ENCODE measurements at places on chromosomes 11 and 22.

GRCh38 chr22:48605125-48605524 lies 1222.5 kb downstream of the BRD1 start:
- H3K4me3 ChIP-seq: no peak overlapping the region
- H3K27ac ChIP-seq: no peak overlapping the region
- H3K4me1 ChIP-seq: no peaks in the 10 kb centered on the region

DNA sequence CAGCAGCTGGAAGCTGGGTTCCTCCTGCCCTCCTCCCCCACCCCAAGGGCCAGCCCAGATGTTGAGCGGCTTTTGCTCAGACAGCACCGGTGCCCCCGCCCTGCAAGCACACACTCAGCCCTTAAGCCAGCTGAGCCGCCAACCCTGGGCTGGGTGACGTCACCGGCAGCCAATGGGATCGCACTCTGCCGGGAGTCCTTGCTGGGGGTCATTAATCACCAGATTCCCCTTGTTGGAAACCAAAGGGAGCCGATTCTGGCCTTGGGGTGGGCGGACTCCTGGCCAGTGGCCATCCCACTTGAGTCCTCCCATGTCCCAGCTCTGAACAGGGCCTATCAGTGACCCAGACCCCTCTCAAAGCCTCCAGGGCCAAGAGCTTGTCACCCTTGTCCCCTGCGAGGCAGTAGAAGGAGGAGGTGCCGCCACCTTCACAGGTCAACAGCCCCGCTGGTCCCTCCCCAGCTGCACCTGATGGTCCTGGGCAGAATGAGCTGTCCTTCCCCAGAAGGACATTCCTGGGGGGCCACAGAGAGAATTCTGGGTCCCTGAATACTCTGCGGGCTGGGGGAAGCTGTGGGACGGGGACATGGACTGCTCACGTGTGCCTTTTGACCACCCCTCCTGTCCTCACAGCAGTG lies 7.4 kb downstream of the DUSP8 start:
- DNase-seq: peak; percentile 85
- H3K36me3 ChIP-seq: peaks cover 4% of the 10 kb centered on the region
- no peaks in the 10 kb centered on the region for H3K27me3 ChIP-seq
- peaks cover 16% of the 10 kb centered on the region for H3K4me1 ChIP-seq

DNA sequence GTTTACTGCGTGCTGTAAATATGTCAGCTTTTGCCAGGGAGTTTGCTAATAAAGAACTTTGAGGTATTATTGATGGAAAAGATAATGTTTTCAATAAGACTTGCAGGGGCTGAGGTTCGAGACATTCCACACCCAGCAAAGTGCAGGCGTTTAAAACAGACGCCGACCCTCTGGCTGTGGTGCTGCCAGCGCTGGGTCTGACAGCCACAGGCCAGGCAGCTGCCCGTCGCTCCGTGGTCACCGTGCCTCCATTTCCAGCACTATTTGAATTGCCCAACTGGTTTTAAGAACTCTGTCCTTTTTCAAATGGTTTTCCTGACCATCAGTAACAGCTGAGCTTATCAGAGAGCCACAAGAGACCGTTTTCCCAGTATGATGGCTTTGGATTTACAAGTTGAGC lies 28.1 kb upstream of the ALX4 start:
- no peak overlapping the region for H3K27ac ChIP-seq
- H3K36me3 ChIP-seq: no peaks in the 10 kb centered on the region
- DNase-seq: no peak
- H3K4me3 ChIP-seq: no peak overlapping the region
- H3K27me3 ChIP-seq: peaks cover 66% of the 10 kb centered on the region

- H3K4me3 ChIP-seq: no peak overlapping the region
- no peaks in the 10 kb centered on the region for H3K27me3 ChIP-seq
- H3K27ac ChIP-seq: no peak overlapping the region
- no peak for DNase-seq
Observed at GRCh38 chr11:62875698-62876478, 4.8 kb upstream of the SLC3A2 start.

- DNase-seq: no peak
- peak overlapping the region; percentile 70 for H3K27ac ChIP-seq
- H3K27me3 ChIP-seq: no peaks in the 10 kb centered on the region
- H3K4me1 ChIP-seq: peaks cover 58% of the 10 kb centered on the region
- H3K36me3 ChIP-seq: peaks cover 23% of the 10 kb centered on the region
Observed at GRCh38 chr11:9821008-9821752, 157.3 kb downstream of the SWAP70 start.

DNA sequence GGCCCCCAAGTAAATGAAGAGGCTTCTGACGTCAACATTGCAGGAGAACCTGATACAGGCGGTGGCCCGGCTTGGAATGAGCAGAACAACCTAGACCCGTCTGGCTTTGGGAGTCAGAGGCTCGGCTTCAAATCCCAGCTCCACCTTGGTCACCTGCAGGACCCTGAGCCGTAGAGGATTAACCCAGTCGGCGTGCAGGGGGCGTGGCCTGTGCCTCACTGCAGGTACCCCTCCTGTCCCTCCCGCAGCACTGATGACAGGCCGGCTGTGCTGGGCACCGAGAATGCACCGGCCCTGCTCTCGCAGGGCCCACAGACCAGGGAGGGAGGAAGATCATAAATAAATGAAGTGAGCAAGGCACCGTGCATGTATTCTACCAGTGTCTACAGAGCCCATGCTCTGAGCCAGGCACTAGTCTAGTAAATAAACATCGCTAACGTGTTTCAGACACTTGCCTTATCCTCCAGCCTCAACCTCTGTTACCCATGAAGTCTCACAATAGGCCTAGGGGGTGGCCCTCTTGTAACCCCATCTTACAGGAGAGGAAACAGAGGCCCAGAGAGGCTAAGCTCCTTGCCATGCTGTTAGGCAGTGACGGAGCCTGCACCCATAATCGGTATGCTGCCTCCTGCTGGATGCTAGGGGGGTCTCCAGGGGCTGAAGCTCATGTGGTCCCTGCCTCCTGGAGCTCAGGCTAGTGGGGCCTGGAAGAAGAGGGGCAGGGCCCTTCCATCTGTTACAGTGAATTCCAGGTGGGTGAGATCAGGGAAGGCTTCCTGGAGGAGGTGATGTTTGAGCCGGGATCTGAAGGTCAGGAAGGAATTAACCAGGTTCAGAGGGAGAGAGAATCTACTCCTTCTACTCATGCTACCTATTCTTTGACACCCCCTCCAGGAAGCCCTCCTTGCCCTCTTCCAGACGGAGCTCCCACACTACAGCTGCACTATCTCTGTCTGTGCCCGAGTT lies 53.4 kb downstream of the RTL6 start:
- no peak overlapping the region for H3K27ac ChIP-seq
- H3K4me1 ChIP-seq: peaks cover 39% of the 10 kb centered on the region
- H3K27me3 ChIP-seq: no peaks in the 10 kb centered on the region
- no peak overlapping the region for H3K4me3 ChIP-seq
- no peaks in the 10 kb centered on the region for H3K36me3 ChIP-seq
- DNase-seq: no peak

GRCh38 chr22:42797011-42797410 lies 60.1 kb downstream of the ARFGAP3 start:
- H3K36me3 ChIP-seq: peaks cover 33% of the 10 kb centered on the region
- H3K4me1 ChIP-seq: no peaks in the 10 kb centered on the region
- no peak overlapping the region for H3K27ac ChIP-seq
- H3K4me3 ChIP-seq: no peak overlapping the region

GRCh38 chr11:72752088-72752914 lies at the start of gene ARAP1:
Gene ARAP1, minus strand, starts transcription at chr11:72752408. Its CDS starts 25,280 bp downstream, at chr11:72727128.
- H3K4me3 ChIP-seq: peak within 1 kb of the TSS; percentile 87
- no peak for DNase-seq
- peak within 1 kb of the TSS; percentile 83 for H3K27ac ChIP-seq
- no peaks in the 10 kb centered on the region for H3K27me3 ChIP-seq
- peaks cover 10% of the 10 kb centered on the region for H3K36me3 ChIP-seq

GRCh38 chr11:47983464-47984397 lies 3.4 kb downstream of the PTPRJ start:
- H3K4me1 ChIP-seq: peaks cover 37% of the 10 kb centered on the region
- no peaks in the 10 kb centered on the region for H3K36me3 ChIP-seq

DNA sequence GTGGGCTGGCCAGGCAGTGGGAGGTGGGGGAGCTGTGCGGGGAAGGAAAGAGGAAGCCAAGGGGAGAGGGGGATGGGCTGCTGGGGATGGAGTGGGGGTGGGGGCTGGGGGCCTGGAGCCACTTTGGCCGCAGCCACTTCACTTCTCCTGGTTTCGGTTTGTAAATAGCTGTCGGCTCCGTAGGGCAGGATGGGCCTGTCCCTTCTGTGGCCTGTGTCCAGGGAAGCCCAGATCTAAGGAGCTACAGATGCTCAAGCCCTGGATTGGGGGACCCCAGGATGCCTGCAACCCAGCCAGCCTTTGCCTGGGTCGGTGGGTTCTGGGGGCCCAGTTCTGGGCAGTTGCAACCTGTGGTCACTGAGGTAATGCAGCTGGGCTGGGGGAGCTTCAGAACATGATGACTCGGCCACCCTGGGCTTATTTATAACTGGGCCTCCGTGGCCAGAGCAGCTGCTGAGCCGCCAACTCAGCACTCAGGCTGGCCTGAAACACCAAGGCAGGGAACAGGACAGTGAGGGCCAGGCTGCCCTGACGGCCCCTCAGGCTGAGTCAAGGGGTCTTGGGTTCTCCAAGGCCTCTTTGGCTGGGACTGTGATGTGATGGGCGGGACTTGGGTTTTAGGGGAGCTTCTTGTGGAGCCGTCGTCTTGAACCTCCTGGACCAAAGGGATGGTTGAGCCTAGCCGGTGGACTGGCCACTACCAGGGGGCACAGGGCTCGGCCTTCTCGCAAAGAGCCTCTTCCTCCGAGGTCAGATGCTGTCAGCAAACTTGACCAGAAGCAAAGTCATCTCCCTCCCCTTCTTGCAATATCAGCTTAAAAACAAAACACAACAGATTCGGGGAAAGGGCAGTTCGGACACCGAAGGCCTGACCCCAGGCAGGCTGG lies 15.0 kb upstream of the SLC39A13 start:
- no peak overlapping the region for H3K27ac ChIP-seq
- no peak for DNase-seq
- H3K4me1 ChIP-seq: peaks cover 2% of the 10 kb centered on the region
- H3K4me3 ChIP-seq: no peak overlapping the region
- no peaks in the 10 kb centered on the region for H3K27me3 ChIP-seq

DNA sequence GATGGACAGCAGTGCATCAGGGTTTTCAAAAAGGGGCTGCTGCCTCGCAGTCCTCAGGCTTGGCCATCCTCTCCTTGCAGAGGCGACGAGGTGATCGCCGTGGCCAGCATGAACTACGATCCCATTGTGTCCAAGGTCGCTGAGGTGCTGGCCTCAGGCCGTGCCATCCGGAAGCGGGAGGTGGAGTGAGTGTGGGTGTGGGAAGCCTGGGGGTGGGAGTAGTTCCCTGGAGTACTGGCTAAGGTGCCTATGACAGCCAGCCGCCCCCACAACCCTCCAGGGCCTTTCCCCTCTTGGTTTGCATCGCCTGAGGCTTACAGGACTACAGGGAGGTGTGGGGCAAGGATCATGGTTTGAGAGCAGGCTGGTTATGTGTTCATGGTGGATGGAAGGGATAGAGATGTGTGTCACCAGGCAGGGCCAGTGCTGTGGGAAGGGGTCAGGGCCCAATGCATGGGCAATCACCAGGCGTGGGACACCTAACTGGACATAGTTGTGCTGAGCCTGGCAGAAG lies 2.1 kb upstream of the LZTR1 start:
- H3K27ac ChIP-seq: no peak overlapping the region
- peak overlapping the region; percentile 57 for H3K4me3 ChIP-seq
- peaks cover 28% of the 10 kb centered on the region for H3K4me1 ChIP-seq
- H3K27me3 ChIP-seq: no peaks in the 10 kb centered on the region
- no peaks in the 10 kb centered on the region for H3K36me3 ChIP-seq
- DNase-seq: no peak

DNA sequence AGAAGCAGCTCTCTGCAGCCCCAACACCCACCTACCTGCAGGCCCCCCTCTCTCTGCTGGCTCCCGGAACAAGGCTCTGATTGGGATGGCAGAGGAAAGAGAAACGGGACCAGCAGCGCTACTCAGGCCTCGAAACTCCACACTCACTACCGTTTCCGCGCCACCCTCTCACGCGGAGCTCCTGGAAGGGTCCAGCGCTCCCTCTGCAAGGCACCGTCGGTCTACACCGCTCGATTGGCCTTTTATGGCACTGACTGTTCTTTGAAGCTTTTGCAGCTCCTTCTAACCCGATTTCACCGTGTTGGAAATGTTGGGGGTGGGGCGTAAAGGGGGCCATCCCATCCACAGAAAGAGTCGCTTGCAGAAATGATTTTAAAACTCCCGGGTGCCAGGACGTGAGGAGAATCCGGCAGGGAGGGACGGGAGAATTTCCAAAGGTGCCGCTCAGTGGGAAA lies 323 bp upstream of the PANX1 start:
- peaks cover 15% of the 10 kb centered on the region for H3K4me1 ChIP-seq
- no peaks in the 10 kb centered on the region for H3K27me3 ChIP-seq
- no peak overlapping the region for H3K4me3 ChIP-seq
- DNase-seq: no peak
- peak overlapping the region; percentile 92 for H3K27ac ChIP-seq
- no peaks in the 10 kb centered on the region for H3K36me3 ChIP-seq

GRCh38 chr22:35498026-35498800 lies 42.4 kb upstream of the RASD2 start:
- no peak overlapping the region for H3K27ac ChIP-seq
- H3K36me3 ChIP-seq: no peaks in the 10 kb centered on the region
- no peak for DNase-seq
- peaks cover 52% of the 10 kb centered on the region for H3K27me3 ChIP-seq

GRCh38 chr11:128179512-128179911 lies 407.8 kb downstream of the ETS1 start:
- peak overlapping the region; percentile 52 for H3K27ac ChIP-seq
- H3K27me3 ChIP-seq: no peaks in the 10 kb centered on the region
- no peak for DNase-seq
- no peak overlapping the region for H3K4me3 ChIP-seq
- H3K36me3 ChIP-seq: no peaks in the 10 kb centered on the region
- peaks cover 66% of the 10 kb centered on the region for H3K4me1 ChIP-seq

- H3K36me3 ChIP-seq: no peaks in the 10 kb centered on the region
- peak overlapping the region; percentile 11 for H3K4me3 ChIP-seq
- no peak for DNase-seq
Observed at GRCh38 chr11:19775622-19776021, 63.0 kb downstream of the NAV2 start.

DNA sequence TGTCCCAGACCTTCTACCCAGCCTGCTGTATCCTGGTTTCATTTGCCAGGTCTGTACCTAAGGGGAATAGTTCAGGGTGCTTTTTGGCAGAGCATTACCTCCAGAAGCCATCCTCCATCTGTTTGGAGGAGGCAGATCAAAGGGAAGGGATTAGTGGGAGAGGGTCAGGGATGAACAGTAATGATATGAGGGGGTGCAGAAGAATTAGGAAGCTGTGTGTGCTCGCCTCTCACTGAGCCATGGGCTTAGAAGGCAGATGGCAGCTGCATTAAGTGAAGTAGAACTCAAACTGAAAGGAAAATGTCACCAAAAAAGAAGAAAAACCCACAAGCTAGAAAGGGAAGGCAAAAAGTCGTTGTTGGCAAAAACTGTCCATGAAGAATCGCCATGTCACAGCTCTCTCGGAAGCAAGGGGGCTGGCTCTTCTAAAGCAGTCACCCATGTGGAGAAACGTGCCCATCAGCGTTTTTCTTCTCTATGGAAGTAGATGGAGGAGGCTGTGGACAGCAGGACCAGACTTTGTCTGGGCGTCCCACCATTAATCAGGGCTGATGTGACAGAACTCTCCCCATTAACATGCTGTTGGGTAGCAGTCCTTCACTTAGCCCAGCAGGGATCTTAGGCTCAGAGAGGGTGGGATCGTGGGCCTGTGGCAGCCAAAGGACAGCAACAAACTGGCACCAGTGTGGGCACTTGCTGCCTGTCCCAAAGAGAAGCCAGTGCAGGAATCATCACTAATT lies 46.8 kb downstream of the CEP164 start:
- peaks cover 58% of the 10 kb centered on the region for H3K36me3 ChIP-seq
- H3K27me3 ChIP-seq: no peaks in the 10 kb centered on the region
- no peak overlapping the region for H3K27ac ChIP-seq
- H3K4me3 ChIP-seq: no peak overlapping the region
- H3K4me1 ChIP-seq: no peaks in the 10 kb centered on the region

GRCh38 chr11:102662607-102663006 lies 37.5 kb upstream of the MMP20 start:
- H3K27me3 ChIP-seq: peaks cover 18% of the 10 kb centered on the region
- H3K4me1 ChIP-seq: peaks cover 3% of the 10 kb centered on the region
- no peak overlapping the region for H3K27ac ChIP-seq
- no peaks in the 10 kb centered on the region for H3K36me3 ChIP-seq
- H3K4me3 ChIP-seq: no peak overlapping the region

All from osteocyte (in vitro differentiated cells).